ENCODE measurements at places on chromosomes 11 and 22.

- DNase-seq = no peak
Measured at GRCh38 chr11:131108760-131109159, 192.5 kb upstream of the SNX19 start.

- no peak for DNase-seq
Measured at GRCh38 chr22:31615940-31616314, 46.1 kb downstream of the PISD start.

DNA sequence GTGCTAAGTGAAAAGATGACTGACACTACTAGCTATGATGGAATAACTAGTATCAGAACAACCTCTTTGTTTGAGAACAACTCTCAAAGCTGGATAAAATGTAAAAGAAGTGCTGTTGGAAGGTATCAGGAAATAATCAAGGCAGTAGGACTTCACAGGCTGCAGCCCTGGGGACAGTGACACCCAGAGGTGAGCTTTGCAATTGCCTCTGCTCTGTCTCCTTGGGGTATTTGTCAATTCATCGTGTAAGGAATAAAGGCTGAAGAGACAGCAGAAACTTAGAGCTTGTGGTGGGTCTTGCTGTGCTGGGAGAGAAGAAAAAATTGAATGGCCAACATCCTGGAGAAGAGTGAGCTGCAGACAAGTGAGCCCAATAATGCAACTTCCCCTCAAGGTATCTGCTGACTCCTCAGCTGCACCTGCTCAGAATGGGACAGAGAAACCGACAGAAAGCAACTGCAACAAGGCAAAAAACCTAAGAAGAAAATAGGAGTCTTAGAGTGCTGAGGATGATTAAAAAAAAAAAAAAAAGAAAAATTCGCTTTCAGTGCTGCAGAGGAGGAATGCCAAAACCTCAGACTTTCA is 141.1 kb downstream of the RCN1 start:
- DNase-seq = no peak

DNA sequence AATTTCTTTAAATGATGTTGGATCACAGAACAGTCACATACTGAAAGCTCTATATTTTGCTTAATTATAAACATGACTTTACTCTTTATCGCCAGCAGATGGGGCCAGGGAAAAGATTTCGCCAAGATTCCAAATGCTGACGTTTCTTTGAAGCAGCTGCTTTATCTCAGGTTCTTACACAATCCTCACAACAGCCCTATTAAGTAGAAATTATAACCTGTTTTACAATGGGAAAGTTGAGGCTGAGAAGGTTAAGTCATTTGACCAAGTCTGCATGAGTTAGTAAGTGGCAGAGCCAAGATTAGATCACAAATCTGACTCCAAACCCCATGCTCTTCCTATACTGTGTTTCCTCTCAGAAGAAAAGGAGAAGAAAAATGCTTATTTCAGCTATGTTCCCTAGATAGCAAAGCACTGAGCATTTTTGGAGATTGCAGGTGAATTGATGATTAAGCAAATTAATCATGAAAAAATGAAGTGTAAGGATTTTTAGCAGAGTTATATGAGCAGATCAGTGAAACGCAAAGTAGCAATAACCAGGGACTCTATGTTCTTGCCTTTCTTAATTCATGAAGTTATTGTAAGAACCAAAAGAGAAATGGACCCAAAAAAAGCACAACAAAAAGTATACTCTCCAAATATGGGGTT is 79.0 kb downstream of the AASDHPPT start:
- peak; percentile 94 for DNase-seq

DNA sequence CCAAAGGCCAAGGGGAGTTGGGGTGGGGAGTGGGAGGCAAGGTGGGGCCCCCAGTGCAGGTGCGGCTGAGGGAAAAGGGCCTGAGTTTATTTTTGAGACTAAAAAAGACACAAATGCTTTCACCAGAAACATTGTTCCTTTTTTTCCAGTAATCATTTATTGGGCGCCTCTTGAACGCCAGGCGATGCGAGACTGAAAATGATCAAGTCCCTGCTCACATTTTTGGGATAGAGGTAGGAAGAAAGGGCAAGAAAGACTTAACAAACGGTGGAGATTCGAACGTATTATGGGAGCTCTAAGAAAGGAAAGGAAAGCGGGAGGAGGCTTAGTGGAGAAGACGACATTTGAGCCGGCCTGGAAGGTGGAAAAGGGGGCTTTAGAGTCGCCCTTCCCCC is 796 bp upstream of the SF3B2 start:
- no peak for DNase-seq

DNA sequence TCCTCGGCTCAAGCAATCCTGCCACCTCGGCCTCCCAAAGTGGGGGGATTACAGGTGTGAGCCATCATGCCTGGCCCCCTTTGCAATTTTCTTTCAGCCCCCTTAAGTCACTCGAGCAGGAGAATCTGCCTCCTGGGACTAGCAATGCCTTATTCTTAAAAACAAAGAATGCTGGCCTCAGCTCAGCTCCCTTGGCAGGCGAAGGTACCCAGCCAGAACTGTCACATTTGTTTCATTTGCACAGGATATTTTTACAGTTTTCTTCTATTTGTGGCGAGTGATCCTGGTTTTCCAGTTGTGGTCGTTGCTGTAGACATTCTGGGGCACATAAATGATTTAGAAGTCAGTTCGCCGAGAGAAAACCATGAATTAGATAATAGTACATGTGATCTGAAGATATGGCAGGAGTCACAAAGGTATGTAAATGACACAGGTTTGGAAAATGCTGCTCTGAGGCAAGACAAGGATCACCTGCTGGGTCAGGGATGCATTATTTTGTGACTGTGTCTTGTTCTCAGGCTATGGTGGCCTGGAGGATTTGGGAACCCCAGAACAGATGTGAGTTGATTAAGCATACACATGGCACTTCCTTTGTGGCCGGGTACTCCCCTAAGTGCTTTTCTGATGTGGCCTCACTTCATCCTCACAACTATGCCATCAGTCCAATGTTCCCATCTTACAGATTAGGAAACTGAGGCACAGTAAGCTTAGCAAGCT is 51.2 kb upstream of the SLC22A12 start:
- no peak for DNase-seq

GRCh38 chr11:102390667-102391465 is 43.9 kb downstream of the BIRC2 start:
- peak; percentile 34 for DNase-seq

- no peak for DNase-seq
Measured at GRCh38 chr11:3165916-3166267, 782 bp upstream of the OSBPL5 start.

DNA sequence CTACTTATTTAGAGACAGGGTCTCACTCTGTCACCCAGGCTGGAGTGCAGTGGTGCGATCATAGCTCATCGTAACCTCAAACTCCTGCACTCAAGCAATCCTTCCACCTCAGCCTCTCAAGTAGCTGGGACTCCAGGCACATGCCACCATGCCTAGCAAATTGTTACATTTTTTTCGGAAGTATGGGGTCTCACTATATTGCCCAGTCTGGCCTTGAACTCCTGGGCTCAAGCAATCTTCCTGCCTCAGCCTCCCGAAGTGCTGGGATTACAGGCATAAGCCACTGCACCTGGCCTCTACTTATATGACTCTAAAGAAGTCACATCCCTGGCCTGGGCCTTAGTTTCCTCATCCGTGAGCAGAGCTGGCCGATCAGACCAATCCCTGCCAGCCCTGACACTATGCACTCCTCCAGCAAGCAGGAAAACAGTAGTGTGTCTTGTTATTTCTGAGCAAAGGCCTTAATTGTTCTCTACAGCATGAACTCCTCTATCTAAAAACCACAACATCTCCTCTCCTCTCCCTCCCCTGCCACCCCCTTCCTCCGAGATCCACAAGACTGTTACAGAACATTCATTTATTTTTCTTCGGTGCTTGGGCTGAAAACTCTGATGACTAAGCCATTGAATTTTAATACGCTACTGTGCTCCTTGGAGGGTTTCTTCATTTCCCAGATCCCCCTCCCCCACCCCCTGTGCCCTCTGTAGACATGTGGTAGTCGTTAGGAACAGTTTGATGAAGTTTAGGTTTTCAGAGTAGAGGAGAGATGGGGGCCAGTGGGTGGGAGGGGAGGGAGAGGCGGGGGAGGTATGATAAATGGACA is 91.5 kb downstream of the ABTB2 start:
- peak; percentile 93 for DNase-seq

DNA sequence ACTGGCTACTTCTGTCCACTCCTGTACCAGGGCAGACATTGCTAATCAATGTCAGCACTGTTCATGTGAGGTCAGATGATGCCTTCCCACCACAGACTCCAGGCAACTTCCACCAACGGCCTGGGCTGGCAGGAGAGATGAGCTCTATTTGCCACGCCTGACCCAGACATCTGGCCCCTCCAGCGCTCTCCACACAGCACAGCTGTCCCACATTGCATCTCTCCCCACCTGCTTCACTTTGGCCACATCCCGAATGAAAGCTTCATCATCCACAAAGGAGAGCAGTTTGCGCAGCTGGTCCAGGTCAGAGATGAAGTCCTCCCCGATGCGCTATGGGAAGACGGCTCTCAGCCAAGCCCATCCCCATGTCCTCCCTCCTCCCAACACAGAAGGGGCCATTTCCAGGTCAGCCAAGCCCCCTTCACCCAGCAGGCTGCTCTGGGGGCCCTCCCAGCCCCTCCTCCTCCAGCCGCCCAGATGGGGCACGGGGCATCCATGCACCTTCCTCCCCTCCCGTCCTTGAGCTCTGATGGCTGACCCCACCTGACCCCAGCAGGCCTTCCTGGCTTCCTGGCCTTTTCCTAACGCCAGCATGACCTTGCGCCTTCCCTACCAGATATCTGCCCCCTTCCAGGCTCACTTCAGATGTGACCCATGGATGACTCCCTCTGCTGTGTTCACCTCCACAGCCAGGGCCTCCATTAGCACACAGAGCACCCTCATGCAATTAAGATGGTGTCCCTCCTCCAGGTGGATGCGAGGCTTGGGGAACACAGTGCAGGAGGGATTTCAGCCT is 7.4 kb downstream of the PYGM start:
- DNase-seq = no peak

DNA sequence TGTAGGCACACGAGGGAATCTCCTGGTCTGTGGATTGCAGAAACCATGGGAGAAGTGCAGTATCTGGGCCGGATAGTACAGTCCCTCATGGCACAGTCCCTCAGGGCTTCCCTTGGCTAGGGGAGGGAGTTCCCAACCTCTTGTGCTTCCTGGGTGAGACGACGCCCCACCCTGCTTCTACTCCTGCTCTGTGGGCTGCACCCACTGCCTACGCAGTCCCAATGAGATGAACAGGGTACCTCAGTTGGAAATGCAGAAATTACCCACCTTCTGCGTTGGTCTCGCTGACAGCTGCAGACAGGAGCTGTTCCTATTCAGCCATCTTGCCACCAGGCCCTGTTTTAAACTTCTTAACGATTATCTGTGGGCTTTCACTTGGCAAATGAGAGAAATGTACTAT is 157.2 kb upstream of the CARD18 start:
- DNase-seq = no peak

DNA sequence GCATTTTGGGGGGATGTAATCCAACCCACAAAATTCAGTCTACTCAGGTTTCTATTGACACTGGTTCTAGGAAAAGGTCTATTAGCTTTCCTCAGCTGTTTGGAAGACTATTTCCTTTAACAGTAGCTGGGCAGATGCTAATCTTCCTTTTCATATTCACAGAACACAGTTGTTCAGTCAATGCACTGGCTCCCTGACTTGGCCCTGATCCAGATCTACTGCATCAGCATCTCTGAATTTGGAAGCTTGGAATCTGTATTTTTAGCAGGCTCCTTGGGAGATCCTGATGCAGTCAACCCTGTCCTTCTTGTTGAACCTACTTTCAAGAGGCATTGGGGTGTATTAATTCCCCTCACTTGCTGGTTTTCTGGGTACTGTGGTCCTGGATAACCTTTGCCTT is 6.3 kb downstream of the HTATIP2 start:
- no peak for DNase-seq

DNA sequence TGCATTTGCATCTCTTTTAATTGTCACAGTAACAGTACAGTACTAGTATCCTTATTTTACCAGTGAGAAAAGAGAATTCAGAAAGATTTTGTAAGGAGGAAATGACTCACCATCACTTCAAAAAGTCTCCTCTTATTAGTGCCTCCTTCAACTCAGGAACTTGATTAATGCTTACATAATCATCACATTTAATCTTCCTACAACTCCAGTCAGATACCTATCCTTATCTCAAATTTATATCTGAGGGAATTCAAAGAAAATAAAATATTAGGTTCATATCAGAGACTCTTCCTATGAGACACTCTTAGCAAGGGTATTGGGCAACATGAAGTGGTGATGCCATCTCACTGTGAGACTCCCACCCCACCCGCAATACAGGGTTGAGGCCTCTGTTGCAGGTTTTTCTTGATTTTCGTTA is 26.1 kb upstream of the CTSC start:
- DNase-seq = no peak

- DNase-seq = peak; percentile 96
Measured at GRCh38 chr22:42688241-42689211, 32.1 kb downstream of the A4GALT start.
